Activated T-cell treated with anti-CD3 and anti-CD28 coated beads for 1 hour (primary cell): ENCODE measurements at places on chromosomes 3 and 15.

GRCh38 chr15:98873441-98874218, 134.0 kb downstream of the PGPEP1L start:
- DNase-seq = no peak

- DNase-seq = no peak
These were observed 124.4 kb upstream of the CGNL1 start for GRCh38 chr15:57251941-57252340.

- no peak for DNase-seq
These were observed 25.0 kb upstream of the KY start for GRCh38 chr3:134675726-134676256.

DNA sequence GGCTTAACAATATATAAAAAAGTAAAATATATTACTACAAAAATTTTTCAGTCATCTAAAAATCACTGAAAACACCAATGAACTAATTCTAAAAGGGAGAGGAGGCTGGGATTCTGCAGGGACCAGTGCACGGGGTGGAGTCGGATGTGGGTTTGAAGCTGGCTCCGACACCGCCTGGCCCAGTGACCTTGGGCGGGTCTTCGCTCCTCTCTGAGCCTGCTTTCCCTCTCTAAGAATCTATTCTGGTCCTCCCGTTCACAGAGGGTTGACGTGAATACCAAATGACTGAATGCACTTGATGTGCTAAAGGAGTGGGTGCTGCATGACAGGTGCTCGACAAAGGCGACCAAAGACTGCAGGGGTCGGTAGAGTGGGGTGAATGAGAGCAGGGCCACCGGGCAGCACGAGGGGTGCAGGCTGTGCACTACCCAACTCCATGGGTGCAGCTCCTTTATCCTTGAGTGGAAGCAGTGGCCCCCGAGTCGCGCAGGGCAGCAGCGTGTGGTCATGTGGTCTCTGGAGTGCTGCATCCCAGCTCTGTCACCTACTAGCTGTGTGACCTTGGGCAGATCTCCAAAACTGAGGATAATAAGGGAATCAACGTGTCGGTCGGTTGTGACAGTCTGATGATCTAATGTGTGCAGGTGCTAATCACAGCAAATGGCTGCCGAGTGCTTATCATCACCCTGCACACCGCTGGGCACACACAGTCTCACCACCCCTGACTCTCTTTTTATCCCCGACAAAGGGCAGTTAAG, 8.6 kb upstream of the IQSEC1 start:
- DNase-seq = no peak

- DNase-seq = no peak
These were observed 86.1 kb downstream of the LIPC start for GRCh38 chr15:58517682-58518525.

DNA sequence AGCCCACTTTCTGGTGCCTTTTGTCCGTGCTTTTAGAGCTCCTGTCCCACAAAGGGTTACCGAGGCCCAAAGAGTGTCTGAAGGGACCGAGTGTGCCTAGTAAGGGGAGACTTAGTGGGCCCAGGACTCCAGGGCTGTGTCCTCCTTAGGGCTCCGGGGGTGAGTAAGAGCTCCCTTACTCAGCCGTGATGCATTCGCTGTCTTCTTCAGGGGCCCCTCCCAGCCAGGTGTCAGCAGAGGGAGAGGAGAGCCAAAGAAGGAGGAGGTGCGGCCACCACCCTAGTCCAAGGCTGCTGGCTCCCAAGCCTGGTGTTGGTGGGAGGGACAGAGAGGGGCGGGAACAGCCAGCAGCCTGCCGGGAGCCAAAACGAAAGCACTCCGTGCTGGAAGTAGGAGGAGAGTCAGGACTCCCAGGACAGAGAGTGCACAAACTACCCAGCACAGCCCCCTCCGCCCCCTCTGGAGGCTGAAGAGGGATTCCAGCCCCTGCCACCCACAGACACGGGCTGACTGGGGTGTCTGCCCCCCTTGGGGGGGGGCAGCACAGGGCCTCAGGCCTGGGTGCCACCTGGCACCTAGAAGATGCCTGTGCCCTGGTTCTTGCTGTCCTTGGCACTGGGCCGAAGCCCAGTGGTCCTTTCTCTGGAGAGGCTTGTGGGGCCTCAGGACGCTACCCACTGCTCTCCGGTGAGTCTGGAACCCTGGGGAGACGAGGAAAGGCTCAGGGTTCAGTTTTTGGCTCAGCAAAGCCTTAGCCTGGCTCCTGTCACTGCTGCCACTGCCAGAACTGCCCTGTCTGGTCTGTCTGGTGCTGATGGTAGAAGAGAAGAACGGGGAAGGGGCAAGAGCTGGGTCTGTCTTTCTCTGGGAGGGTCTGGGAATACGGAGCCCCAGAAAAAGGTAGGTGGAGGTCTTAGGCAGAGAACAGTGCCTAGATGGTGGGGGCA, at the start of gene IL17RC:
Gene IL17RC, plus strand, starts transcription at position 365 of the 947 bp plus-strand sequence. Its CDS starts 218 bp downstream, at position 583.
- no peak for DNase-seq

- no peak for DNase-seq
These were observed 244.4 kb downstream of the SOX2 start for GRCh38 chr3:181956122-181956521.

- no peak for DNase-seq
These were observed 240.2 kb downstream of the ADAMTS17 start for GRCh38 chr15:100101426-100102089.

GRCh38 chr15:68228143-68228970, 1.2 kb downstream of the CLN6 start:
- DNase-seq = no peak

DNA sequence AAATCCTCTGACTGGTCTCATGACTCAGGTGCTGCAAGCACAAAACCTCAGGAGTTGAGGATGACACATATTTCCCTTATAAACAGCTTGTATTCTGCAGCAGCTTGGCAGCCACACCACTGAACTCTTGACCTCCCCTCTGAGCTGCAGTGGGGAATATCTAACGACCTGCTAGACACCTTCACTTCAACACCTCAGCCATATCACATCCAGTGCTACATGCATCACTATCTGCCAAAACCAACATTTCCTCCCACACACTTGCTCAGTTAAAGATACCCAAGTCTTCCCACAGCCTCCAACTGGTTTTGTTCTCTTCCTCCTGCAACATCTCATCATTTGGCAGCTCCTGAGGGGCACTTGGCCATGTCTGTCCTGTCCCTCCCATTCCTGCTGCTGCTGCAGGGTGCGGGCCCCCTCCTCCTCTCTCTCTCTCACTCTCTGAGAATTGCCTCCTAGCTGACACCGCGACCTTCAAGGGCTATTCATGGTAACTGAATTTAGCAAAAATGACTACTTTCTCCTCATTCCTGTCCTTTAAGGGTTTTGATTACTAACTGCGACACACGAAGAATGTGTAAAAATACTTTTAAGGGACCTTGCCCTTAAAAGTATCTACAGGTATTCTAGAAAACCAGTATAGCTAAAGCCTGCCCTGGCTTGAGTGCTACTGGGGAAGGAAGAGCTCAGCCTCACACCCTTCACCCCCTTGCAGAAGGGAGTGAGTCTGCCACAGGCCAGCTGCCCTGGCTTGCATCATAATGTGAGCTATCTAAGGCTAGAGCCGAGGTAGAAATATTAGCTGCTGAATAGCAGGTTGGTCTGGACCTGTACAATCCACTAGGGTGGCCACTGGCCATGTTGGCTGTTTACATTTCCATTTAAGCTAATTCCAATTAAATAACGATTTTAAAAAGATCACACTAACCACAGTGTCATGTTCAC, 5.0 kb upstream of the CCR9 start:
- DNase-seq = no peak
